ENCODE measurements at places on chromosomes 3 and 15. TPM values are rescaled to one million over a fixed set of nuclear protein-coding genes. Genes with fewer than 3 reads are reported as not detected.

CPLX3 gene
- total RNA-seq: not detected

CHST13 gene
- total RNA-seq: not detected

STRA6 gene
- total RNA-seq: not detected

CLDN11 gene
- 4.8 TPM for total RNA-seq
